ENCODE measurements at places on chromosomes 5 and 9.

DNA sequence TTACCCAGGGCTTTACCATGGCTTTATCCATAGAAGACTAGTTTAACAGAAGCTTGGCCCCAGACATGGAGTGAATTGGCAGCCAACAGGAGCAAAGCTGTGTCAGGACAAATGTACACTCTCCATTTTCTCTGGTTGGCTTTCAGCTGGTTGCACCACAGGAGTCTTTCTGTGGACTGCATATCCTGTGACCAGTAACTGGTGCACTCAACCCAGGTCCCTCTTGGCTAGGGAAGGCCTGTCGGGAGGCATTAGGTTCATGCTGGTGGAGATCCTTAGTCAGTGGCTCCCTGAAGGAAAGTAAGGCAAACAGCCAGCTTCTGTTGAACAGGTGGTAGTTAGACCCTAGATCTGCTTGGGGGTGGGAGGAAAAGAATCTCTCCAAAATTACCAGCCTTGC, 146.9 kb upstream of the TLX3 start:
- no peak for DNase-seq

DNA sequence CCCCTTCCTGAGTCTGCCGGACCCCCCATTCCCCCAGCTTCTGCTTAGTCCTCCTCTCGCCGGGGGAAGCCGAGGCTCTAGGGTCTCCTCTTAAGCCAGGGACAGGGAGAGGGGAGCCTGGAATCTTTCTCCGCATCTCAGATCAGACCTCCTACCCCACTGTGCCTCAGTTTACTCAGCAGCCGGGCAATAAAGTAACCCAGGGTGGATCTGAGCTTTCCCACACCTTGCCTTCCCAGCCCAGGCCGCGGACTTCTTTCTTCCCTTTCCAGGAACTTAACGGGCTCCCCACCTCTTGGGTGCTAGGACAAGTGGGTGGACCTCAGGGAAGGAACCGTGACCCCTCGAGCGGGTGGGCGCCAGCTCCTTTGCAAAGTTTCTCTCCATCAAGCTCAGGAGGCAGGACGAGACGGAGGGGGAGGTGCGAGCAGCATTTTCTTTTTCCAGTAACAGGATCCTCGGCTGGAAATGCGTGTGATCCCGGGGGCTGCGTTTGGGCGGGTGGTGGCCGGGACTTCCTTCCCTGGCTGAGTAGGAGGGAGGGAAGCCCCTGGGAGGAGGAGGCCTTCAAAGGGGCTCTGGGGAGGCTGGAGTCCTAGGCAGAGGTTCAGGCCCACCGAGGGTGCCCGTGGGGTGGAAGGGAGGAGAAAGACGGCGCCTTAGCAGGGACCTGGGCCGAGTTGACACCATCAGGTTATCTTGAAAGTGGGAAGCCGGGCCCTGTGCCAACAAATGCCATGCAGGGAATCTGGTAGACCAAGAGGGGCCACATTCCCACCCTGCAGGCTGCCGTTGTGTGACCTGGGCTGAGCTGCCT, 795 bp downstream of the DAB2IP start:
- no peak for DNase-seq

GRCh38 chr9:30048396-30048795, 2336.0 kb upstream of the ACO1 start:
- DNase-seq, result no peak

- DNase-seq, result no peak
Observed at GRCh38 chr5:22678886-22679285, 174.3 kb downstream of the CDH12 start.

DNA sequence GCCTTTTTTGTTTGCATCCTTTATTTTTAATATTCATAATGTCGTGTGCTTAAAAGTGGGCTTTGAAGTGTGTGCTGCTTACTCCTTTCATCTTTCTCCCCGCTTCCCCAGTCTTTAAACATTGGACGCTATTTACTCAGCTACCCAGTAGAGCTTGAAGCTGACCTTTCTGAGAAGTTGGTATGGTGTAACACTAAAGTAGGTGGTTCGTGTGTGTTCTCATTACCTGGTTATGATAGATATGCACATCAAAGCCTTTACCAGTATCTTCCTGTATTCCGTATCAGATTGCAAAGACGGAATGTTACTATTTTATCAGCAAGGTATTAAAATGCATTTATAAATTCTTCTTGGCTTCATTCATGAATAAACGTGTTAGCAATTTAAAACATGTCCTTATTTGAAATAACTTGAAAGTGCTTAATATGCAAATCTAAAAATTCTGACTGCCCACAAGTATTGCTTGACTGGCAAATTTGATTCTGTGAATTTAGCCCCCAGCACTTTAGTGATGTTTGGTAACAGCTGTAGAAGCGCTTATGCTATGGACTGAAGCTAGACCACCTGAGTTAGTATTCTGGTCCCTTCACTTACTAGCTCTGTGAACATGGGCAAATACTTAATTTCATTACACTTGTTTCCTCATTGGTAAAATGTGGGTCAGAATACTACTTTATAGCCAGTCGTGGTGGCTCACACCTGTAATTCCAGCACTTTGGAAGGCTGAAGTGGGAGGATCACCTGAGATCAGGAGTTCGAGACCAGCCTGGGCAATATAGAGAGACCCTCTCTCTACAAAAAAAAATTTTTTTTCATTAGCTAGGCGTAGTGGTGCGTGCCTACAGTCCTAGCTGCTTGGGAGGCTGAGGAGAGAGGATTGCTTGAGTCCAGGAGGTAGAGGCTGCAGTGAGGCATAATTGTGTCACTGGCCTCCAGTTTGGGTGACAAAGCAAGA, 1.7 kb downstream of the RRAGA start:
- no peak for DNase-seq

DNA sequence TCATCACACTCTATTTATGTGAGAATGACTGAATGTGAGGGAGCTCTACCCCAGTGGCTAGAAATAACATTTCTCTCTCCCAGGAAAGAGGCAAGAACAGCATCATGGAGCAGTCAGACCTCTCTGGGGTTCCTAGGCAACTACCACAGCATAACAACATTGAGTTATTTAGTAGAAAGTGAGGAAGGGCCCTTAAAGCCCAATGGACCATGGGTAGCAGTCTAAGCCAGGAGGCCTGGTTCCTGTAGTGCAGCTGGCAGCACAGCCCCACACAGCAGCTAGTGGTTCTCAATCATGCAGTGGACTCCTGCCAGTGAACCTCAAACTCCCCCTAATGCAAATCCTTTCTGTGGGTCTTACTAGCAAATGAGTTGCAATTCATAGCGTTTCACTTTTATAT, 55.3 kb downstream of the SPEF2 start:
- no peak for DNase-seq

Data from stimulated activated CD8-positive, alpha-beta memory T cell treated with anti-CD3 and anti-CD28 coated beads, Interleukin-2, amount 100 ng/mL, for 48 hours (primary cell).